ENCODE measurements at places on chromosomes 11 and 22.

- DNase-seq = no peak
These were observed 25.4 kb upstream of the GRIK4 start for GRCh38 chr11:120486138-120486537.

DNA sequence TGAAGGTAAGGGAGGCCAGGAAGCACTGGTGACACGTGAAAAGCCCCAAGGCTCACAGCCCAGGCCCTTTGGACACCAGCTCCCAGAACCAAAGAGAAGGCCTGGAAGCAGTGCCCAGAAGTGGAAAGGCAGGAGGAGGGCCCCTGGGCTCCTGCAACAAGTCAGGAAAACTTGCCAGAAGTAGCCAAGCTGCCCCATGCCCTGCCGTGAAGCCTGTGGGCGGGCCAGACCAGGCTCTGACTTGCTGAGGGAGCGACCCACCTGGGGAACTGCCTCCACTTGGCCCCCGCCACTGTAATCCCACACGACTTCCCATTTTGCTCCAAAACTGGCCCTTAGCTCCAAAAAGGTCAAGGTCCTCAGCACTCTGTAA is 51.3 kb upstream of the ARFGAP3 start:
- no peak for DNase-seq

DNA sequence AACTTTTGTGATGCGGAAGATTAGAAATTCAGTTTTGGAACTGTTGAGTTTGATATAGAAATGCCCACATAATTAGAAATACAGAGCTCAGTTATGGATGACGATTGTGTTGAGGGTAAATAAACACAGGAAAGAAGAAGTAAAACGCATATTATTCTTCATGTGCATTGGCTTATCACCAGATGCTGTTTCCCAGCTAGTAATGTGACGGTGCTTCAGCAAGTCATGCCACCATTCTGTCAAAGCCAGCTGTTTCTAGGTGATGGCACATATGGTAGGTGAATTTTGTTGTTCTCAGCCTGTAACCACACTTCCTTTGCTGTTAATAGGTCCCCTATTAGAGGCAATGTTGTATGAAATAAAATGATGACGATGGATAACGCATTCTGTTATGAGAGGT is 68.9 kb downstream of the C11orf65 start:
- DNase-seq = no peak

DNA sequence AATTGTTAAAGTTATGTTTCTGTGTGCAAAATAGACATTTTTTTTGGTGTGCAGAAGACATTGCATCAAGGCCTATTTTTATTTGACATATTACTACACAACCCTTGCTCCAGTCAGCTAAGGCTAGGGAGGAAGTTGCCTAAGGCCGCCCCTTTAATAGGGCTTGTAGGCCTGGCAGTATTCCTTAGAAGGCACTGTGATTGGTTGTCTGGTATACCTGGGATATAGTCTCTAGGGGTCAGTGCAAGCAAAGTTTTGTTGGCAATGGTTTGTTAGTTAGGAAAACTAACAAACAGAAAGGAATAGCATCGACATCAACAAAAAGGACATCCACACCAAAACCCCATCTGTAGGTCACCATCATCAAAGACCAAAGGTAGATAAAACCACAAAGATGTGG is 16.9 kb downstream of the CCDC15 start:
- no peak for DNase-seq

DNA sequence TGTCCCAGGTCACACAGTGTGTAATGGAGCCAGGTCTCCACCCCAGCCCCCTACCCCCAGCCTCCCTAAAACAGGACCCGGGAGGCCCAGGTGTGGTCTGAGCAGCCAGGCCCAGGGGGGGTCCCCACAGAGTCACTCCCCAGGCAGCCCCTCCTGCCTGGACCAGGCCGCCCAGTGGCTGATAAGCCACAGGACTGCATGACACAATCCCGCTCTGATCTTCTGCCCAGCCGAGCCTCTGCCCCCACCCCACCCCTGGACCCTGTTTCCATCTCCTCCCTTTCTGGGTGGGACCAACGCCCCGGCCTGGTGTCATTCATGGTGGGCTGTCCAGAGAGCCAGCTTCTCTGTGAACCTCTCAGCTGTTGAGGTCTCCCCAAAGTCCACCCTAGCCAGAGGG is 7.8 kb upstream of the LIF start:
- DNase-seq = no peak

- DNase-seq = no peak
These were observed 4746.2 kb upstream of the OR11H1 start for GRCh38 chr22:10781571-10782403.

DNA sequence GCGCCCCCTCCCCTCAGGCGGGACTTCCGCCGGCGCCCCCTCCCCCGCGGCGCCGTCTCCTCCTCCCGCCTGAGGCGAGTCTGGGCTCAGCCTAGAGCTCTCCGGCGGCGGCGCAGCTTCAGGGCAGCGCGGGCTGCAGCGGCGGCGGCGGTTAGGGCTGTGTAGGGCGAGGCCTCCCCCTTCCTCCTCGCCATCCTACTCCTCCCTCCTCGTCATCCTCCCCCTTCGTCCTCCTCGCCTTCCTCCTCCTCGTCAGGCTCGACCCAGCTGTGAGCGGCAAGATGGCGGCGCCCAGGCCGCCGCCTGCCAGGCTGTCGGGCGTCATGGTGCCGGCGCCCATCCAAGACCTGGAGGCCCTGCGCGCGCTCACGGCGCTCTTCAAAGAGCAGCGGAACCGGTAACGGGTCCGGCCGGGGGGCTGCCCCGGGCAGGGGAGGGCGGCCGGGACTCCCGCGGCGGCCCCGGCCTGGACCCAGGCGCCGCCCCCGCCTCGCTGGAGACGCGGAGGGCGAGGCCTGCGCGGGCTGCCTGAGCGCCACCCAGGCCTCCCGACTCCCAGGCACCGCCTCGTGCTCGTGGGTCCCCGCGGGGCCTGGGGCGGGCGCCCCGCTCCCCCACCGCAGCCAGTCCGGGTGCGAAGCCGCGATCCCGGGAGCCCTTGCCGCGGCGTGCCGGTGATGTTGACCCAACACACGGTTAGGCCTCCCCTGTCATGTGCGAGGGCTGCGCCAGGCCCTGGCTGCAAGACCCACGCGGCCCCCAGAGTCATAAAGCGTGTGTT is at the start of gene ATXN10:
TSS of gene ATXN10 (plus strand) at position 52 of the 781 bp plus-strand sequence. CDS start at position 282, 230 bp downstream.
- DNase-seq = peak; percentile 74

DNA sequence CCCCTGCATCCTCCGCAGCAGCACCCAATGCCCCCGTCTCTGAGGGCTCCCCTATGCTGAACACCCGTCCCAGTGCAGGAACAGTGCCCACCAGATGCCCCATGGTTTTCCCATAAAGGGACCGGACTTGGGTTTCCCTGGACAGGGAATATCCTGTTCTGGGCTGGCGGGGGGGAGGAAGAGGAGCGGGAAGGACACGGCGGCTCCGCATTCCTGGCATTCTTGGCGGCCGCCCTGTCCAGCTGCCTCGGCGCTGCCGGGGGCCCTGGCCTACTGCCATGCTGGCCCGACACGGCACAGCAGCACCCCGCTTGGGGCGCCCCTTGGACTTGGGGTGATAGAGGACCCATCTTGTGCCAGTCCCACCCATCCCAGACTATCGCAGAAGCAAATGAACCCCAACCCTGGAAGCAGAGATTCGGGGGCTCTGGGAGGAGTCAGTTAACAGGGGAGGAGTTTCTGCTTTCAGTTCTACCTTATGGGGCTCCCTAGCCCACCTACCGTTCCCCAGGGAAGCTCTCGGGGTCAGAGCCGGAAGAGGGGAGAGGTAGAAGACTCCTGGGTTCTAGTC is 23.7 kb upstream of the CBX7 start:
- no peak for DNase-seq

DNA sequence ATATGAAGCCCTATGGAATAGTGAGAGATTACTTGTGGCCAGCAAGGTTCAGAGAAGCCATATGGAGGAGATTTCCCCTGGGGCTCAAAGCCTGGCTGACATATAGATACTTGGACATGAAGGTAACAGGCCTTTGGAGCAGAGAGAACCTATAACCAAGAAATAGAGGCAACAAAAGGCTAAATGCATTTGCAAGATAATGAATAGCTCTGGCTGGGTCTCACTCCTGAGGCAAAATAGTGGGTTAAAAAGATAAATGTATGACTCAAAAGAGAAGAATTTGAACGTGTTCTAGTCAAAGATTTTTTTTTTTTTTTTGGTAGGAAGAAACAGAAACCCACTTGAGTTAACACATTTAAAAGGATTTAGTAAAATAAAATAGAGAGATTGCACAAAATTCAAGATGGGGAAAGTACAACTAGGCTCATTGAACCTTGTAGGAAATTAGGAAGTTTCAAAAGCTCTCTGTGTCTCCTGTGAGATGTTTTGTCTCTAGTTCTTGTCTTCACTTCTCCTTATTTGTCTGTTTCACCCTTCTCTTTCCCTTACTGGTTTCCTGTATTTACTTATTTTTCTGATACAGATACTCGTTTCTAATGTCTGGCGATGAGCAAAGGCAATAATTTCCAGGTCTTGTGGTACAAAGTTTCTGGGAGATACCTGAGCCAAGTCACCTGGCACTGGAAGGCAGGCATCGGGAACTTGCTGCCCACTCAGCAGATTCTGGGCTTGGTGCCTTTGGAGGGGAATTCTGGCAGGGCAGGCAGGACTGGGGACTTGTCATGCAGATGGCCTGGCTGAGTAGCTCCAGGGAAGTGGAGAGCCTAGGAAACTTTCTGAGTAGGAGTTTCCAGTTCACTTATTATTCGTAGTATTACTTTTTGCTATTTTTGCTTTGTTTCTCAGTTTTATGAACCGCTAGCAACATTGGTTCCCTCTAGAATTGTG is 49.2 kb upstream of the SESN3 start:
- DNase-seq = no peak

DNA sequence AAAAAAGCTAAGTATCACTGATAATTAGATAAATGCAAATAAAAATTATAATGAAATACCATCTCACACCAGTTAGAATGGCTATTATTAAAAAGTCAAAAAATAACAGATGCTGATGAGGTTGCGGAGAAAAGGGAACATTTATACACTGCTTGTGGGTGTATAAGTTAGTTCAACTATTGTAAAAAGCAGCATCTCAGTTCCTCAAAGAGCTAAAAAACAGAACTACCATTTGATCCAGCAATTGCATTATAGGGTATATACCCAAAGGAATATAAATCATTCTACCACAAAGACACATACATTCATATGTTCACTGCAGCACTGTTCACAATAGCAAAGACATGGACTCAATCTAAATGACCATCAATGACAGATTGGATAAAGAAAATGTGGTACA is 120.3 kb upstream of the ZBED5 start:
- no peak for DNase-seq

- DNase-seq = no peak
These were observed 123.9 kb downstream of the CTNND1 start for GRCh38 chr11:57885298-57886050.

- DNase-seq = no peak
These were observed 254.3 kb upstream of the SESN3 start for GRCh38 chr11:95485115-95485900.

DNA sequence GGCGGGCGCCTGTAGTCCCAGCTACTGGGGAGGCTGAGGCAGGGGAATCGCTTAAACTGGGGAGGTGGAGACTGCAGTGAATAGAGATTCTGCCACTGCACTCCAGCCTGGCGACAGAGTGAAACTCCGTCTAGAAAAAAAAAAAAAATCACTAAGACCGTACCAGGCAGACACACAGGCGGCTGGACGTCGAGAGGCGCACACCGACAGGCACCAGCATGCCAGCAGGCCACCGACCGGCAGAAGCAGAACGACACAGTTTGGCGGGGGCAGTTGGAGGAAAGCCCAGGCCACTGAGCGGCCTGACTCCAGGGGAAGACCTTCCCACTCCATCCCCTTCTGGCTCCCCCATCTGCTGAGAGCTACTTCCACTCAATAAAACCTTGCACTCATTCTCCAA is 17.5 kb downstream of the OR10D3 start:
- DNase-seq = no peak

DNA sequence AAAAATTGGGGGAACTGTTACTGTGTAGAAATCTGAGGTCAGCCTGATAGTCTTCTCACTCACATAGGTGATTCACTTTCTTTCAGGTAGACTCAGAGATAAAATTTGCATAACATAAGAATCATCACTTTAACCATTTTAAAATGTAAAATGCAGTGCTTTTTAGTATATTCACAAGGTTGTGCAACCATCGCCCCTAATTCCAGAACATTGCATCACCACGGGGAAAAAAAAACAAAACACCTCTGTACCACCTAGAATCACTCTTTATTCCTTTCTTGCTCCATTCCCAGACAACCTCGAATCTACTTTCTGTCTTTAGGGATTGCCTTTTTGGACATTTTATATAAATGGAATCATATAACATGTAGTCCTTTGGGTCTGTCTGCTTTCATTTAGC is 20.9 kb downstream of the CHEK1 start:
- no peak for DNase-seq

DNA sequence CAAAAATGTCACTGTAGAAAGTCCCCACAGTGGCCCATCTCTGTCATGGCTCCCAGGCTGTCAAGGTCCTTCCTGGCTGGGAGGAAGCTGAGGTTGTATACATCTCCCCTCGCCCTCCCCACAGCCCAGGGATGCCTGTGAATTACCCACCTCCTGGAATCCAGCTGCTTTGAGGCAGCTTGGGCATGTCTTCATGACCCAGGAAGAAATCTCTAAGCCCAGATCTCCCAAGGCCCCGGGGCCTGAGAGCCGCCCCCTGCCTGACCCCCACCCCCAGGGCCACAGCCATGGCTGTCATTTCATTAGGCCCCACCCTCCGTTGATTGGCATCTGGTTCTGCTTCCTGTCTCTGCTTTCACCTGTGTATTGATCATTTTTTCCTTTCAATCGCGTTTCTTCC is 207.5 kb downstream of the TBC1D22A start:
- no peak for DNase-seq

GRCh38 chr11:67433536-67434394 is 3.7 kb downstream of the PTPRCAP start:
- DNase-seq = no peak

DNA sequence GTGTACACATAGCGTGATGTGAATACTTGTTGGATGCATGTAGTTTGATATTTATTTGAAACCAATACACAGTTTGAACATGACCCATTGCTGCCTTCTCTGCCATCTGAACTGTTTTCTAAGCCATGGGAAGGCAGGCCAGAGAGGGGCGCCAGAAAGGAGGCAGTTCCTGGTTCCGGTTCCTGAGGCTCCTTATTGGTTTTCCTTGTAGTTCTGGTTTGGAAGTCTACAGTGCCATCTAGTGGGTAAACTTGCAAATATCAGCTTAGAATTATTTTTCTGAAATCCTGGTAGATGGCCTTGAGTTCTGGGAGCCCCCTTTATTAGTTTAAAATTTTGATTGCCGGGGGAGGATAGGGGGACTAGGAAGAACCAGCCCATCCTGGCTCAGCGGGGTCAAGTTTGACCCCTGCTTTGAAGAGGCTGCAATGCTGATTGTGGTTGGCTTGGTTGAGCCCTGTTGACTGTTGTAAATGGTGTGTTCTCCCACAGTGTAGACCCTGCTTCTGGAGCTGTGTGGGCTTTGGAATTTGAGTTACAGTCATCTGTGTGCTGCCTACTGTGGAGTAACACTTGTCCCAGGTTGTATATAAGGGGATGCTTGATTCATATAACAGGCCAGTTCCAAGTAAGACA is 48.4 kb downstream of the GRAMD1B start:
- peak; percentile 33 for DNase-seq

- DNase-seq = no peak
These were observed 24.4 kb downstream of the SHANK3 start for GRCh38 chr22:50696799-50697561.

GRCh38 chr11:114085965-114086793 is 26.7 kb downstream of the ZBTB16 start:
- DNase-seq = no peak

- no peak for DNase-seq
These were observed 213.5 kb upstream of the NAV2 start for GRCh38 chr11:19499026-19499669.
